ENCODE measurements at places on chromosomes 5 and 9. TPM values are rescaled to one million over a fixed set of nuclear protein-coding genes. Genes with fewer than 3 reads are reported as not detected.

Gene FAXDC2
- not detected for total RNA-seq

Gene ZNF354B
- total RNA-seq = 11.5 TPM

DNA sequence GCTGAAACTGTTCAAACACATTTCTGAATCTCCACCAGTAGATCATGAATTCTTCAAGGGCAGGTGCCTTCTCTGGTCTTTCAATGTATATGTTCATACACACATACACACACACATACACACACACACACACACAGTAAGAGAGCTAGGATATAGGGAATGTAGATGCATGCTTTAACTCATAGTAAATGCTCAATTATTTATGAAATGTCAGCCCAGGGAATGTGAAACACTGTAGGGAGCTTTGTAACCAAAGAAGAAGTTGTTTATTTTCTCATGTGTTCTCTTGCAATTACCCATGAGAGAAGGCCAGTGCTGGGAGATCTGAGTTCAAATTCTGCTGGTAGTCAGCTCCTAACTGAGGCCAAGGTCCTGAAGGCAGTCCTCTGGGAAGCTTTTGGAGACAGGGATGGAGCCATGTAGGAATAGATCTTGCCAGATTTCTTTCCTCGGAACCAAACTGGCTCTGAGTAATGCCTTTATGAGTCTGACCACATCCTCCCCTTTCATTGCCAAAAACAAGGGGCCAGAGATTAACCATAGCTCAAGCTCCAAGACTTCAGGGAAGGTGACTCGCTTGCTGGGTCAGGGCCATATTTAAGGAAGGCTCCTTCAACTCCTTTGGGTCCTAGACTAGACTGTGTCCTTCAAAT lies 487.0 kb upstream of the TNC start:
- H3K4me1 ChIP-seq = no peaks in the 10 kb centered on the region
- H3K36me3 ChIP-seq = no peaks in the 10 kb centered on the region
- no peak overlapping the region for H3K4me3 ChIP-seq
- DNase-seq = no peak
- no peaks in the 10 kb centered on the region for H3K27me3 ChIP-seq

GRCh38 chr5:147629196-147629595 lies 119.3 kb upstream of the DPYSL3 start:
- no peaks in the 10 kb centered on the region for H3K36me3 ChIP-seq
- no peak for DNase-seq
- no peaks in the 10 kb centered on the region for H3K4me1 ChIP-seq

GRCh38 chr5:60586307-60586901 lies 113.6 kb downstream of the DEPDC1B start:
- no peaks in the 10 kb centered on the region for H3K27me3 ChIP-seq
- no peak for DNase-seq
- no peaks in the 10 kb centered on the region for H3K36me3 ChIP-seq
- H3K4me3 ChIP-seq = no peak overlapping the region
